ENCODE measurements at places on chromosomes 3 and 15.

- no peak for DNase-seq
Observed at GRCh38 chr3:193779933-193780332, 186.9 kb downstream of the OPA1 start.

DNA sequence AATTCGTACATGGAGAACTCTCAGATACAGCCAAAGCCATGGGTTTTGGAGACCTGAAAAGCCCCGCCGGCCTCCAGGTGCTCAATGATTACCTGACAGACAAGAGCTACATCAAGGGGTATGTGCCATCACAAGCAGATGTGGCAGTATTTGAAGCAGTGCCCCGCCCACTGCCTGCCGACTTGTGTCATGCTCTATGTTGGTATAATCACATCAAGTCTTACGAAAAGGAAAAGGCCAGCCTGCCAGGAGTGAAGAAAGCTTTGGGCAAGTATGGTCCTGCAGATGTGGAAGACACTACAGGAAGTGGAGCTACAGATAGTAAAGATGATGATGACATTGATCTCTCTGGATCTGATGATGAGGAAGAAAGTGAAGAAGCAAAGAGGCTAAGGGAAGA lies 23.5 kb downstream of the MYO5A start:
- no peak for DNase-seq

DNA sequence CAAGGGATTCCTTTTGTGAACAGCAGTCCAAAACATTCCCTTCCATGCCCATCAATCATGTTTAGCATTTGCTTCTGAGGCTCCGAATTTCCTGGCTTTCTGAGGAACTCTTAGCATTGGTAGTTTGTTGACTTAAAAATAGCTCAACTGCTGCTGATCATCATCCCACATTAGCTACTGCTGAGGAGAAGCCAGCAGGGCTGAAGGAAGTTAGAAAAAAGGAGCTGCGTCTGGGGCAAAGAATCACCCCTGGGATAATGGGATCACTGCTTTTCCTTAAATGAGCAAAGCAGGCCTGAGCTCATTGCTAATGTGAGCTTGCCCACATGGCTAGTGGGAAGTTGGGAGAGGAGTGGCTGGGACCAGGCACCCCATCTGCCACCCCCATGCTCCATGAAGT lies 39.8 kb downstream of the CYP19A1 start:
- peak; percentile 33 for DNase-seq

DNA sequence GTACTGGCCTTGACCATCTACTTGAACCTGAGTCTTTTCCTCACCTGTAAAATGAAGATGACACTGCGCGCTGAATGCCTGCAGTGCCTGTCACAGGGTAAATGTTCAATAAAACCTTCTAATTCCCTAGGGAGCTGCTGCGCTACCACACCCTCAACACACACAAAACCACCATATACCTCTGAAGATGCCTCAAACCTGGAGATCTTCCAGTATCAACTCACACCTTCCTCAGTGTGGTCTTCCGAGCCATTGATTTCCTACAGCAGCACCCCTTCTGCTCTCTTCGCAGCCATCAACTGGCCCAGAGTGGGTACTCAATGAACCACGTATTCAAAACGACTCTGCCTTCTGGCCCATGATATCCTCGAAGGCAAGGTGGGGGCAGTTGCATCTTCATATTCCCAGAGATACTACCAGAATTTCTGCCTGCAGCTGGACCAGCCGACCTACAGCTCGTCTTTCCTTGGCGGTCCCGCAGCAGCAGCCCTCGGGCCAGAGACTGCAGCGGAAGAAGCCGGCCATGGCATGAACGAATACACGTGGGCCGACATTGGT lies 695 bp downstream of the RPL32 start:
- DNase-seq: no peak

- no peak for DNase-seq
Observed at GRCh38 chr15:88686166-88686565, 47.4 kb downstream of the ISG20 start.
